ENCODE measurements at places on chromosomes 12 and 14. TPM values are rescaled to one million over a fixed set of nuclear protein-coding genes. Genes with fewer than 3 reads are reported as not detected.

The KRT77 gene
- total RNA-seq, result not detected

The CPNE8 gene
- 10.7 TPM for total RNA-seq

The TMEM30B gene
- 19.6 TPM for total RNA-seq

- no peaks in the 10 kb centered on the region for H3K27me3 ChIP-seq
- no peak for DNase-seq
Observed at GRCh38 chr14:64688811-64689281, 15.4 kb upstream of the PLEKHG3 start.

DNA sequence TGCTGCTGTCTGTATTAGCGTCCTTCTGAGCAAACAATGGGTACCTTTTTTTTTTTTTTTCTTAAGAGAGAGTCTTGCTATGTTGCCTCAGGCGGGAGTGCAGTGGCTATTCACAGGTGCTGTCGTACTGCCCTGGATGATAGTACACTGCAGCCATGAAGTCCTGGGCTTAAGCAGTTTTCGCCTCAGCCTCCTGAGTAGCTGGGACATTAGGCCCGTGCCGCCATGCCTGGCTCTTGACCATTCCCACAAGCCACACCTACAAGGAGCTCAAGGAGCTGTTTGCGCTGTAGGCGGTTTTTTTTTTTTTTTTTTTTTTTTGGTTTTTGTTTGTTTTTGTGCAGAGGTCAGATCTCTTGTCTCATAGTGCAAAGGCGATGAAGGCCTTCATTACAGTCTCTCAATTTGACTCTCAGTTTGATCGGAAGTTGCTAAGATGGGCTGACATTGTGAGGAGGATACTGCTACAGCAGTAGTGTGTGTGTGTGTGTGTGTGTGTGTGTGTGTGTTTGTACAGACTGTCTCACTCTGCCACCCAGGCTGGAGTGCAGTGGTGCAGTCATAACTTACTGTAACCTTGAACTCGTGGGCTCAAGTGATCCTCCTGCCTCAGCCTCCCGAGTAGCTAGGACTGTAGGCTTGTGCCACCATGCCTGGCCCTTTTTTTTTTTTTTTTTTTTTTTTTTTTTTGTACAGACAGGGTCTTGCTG lies 34.2 kb downstream of the TRAF3 start:
- no peaks in the 10 kb centered on the region for H3K4me1 ChIP-seq
- no peak overlapping the region for H3K4me3 ChIP-seq
- no peaks in the 10 kb centered on the region for H3K36me3 ChIP-seq
- no peak overlapping the region for H3K27ac ChIP-seq
- no peaks in the 10 kb centered on the region for H3K27me3 ChIP-seq

The CYP27B1 gene
- total RNA-seq, result 1.8 TPM

DNA sequence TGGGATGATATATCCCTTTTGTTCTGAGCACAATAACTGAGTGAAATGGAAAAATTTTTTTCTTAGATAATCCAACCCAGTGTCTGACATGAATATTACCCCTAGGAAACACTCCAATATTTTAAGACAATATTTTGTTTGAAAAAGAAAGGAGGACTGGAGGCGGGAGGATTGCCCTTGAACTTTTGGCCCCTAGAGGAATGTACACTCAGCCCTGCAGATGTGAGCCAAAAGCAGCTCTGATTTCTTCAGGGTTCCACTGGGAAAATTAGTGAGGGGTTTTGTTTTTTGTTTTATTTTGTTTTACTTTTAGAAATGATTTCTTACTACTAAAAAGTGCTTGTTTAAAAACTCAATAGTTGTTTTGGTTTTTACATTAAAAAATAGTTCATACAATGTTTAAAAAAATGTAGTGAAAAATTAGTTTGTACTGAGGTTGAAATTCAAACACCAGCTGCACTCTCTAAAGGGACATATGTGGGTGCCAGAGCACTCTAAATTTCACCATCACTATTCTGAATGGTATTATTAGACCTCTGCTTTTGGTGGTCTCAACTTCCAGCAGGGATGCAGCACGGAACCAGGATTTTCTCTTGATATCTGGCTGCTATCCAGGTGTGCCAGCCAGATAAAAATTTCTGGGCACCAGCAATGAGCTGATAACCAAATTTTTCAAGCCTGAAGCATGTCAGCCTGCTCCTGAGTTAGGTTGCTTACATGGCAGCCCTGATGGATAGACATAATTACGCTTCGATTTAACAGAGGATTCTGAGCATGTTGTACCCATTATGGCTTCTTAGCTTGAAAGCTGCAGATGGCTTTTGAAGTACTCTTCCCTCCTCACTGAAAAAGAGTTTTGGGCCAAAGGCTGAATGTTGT lies 141.9 kb downstream of the ANO6 start:
- no peaks in the 10 kb centered on the region for H3K4me1 ChIP-seq
- H3K36me3 ChIP-seq, result peaks cover 33% of the 10 kb centered on the region
- H3K27ac ChIP-seq, result no peak overlapping the region
- no peak for DNase-seq
- H3K4me3 ChIP-seq, result no peak overlapping the region

DNA sequence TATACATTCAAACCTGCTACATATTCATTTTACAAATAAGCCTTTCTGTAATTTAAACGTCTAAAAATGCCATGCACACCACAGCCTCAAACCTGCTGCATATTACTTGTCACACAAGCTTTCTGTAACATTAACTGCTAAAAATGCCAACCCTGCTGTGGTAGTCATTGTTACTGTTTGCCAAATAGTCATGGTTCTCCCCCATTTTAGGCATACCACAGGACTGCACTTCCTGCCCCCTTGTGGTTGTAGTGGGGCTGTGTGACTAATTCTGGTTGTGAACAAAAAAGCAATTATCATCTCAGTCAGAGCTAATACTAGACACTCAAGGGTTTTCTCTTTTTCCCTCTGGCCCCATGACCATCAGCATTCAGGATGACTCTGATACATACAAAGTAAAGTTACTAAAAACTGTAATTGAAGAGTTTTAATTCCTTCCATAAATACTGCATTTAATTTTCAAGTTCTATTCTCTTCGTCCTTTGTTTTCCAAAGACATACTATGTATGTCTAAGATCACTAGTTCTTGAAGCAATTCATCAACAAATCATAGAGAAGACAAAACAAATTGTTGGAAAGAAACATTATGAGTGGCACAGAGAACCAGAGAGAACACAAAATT lies 5.7 kb upstream of the SLC35F4 start:
- no peaks in the 10 kb centered on the region for H3K4me1 ChIP-seq
- H3K27me3 ChIP-seq, result 0 out of 2 replicates have a peak, but pooled peaks cover 5% of the 10 kb centered on the region
- no peaks in the 10 kb centered on the region for H3K36me3 ChIP-seq
- no peak overlapping the region for H3K4me3 ChIP-seq

DNA sequence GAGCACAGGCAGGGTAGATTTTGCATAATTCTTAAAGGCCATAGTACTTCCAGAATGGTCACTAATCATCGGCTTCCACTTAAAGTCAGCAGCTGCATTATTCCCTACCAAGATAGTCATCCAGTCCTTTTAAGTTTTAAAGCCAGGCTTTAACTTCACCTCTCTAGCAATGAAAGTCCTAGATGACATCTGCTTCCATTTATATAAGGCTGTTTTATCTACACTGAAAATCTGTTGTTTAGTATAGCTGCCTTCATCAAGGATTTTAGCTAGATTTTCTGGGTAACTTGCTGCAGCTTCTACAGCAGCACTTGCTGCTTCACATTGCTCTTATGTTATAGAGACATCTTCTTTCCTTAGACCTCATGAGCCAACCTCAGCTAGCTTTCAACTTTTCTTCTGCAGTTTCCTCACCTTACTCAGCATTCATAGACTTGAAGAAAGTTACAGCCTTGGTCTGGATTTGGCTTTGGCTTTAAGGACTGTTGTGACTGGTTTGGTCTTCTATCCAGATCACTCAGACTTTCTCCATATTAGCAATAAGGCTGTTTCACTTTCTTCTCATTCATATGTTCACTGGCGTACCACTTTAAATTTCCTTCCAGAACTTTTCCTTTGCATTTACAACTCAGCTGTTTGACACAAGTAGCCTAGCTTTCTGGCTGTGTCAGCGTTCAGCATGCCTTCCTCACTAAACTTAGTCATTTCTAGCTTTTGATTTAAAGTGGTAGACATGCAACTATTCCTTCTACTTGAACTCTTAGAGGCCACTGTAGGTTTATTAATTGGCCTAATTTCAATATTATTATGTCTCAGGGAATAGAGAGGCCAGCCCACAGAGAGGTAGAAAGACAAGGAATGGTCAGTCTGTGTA lies 209.9 kb upstream of the GARIN2 start:
- H3K27me3 ChIP-seq, result no peaks in the 10 kb centered on the region
- H3K36me3 ChIP-seq, result no peaks in the 10 kb centered on the region
- H3K27ac ChIP-seq, result no peak overlapping the region
- no peak overlapping the region for H3K4me3 ChIP-seq

Measured in PC-9 (cell line).